Stimulated activated CD4-positive, alpha-beta T cell treated with anti-CD3 and anti-CD28 coated beads, Interleukin-12 subunit alpha, Interleukin-12 subunit beta, amount 100 ng/mL, for 4 hours (primary cell): ENCODE measurements at places on chromosomes 12 and 14.

- DNase-seq: no peak
These were observed 3.2 kb downstream of the MLXIP start for GRCh38 chr12:122081697-122082221.

GRCh38 chr12:63968673-63969072, 124.2 kb downstream of the SRGAP1 start:
- DNase-seq: no peak

GRCh38 chr12:60106214-60106613, 510.4 kb downstream of the SLC16A7 start:
- DNase-seq: no peak

GRCh38 chr12:57825451-57825850, 6.9 kb upstream of the AVIL start:
- no peak for DNase-seq

GRCh38 chr12:27551172-27551840, 27.3 kb downstream of the PPFIBP1 start:
- no peak for DNase-seq

DNA sequence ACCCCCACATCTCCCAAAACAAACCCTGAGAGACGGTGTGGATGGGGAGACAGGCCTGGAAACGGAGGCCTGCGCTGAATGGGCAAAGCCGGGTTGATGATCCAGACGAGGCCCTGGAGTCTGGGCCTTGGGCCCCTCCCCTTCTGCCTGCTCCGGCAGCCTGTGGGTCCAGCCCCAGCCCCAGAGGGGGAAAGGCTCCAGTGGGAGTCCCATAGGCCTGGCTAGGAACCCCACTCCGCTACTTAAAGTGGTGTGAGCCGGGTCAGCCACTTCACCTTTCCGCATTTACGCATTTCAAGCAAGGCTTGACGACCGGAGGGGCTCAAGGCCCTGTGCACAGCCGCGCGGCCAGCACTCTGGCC, 695 bp upstream of the TNFAIP2 start:
- no peak for DNase-seq

- peak; percentile 32 for DNase-seq
These were observed 521 bp downstream of the MAP4K5 start for GRCh38 chr14:50531595-50532501.

GRCh38 chr14:80264702-80265101, 53.4 kb upstream of the DIO2 start:
- no peak for DNase-seq

DNA sequence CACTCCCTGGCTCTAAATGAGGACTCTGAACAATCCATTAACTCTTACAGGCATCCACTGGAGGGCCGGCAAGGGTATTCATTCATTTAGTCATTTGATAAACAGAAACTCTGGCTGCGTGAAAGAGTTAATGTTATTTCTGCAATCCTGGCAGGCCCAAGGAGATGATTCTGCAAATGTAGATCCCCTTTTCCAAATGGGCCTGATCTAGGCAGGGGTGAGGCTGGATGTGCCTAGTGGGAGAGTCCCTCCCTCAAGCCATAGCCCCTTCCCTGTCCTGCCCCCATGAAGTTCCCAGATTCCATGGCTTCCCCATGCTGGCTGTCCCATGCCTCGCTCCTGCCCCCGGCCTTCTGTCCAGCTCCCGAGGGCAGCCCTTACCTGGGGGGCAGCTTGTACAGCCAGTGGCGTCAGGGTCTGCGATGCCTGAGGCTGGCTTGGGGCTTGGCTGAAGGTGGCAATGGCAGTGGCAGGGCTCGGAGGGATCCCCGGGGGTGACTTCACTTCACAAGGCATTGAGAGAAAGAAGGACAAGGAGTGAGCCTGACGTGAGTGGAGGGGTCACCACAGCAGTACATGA, 18.4 kb downstream of the POU6F1 start:
- DNase-seq: no peak

DNA sequence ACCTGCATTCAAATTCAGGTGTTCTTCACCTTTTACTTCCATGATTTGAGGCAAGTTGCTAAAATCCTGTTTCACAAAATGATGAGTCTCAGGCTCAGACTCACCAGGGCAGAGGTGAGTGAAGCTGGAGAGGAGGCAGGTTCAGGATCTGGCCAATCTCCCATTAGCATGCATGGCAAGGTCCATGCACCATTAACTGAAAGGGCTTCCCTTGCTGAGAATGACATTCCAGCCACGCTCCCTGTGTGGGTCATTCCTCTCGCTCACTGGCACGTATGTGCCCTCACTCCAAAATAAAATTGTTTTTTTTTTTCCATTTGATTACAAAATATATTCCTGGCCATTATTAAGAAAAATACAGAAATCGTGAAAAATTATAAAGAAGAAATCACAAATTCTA, 257.6 kb downstream of the C12orf75 start:
- DNase-seq: no peak

GRCh38 chr12:124413401-124413800, 118.5 kb downstream of the RFLNA start:
- no peak for DNase-seq

- no peak for DNase-seq
These were observed 42.6 kb downstream of the FRS2 start for GRCh38 chr12:69512820-69513219.

DNA sequence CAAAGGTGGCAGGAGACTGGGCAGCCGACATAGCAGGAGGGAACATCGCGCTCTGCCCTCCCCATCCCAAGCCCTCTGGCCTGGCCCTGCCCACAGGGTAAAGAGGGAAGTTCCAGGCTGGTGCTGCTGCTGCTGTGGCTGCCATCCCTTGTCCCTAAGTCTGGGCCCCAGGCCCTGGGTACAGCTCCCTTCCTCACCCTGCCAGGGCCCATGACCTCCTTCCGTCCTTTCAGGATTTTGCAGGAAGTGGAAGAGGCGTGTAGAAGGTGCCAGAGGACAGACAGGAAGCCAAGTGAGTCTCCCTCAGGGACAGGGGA, 14.7 kb upstream of the NCOR2 start:
- no peak for DNase-seq

DNA sequence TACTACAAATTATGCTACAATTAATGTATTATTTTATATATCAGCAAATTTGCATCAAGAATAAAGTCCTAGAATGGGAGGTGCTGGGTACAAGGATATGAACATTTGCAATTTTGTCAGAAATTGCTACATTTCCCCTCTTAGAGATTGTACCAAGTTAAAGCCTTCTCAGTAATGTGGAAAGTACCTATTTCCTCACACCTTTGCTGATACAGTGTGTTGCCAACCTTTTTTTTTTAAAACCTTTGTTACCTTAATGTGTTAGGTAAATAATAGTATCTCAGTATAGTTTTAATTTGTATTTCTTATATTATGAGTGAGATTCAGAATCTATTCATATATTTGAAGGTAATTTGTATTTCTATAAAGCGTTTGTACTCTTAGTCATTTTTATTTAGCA, 95.4 kb upstream of the HIF1A start:
- DNase-seq: no peak
